ENCODE measurements at places on chromosomes 7 and 10. TPM values are rescaled to one million over a fixed set of nuclear protein-coding genes. Genes with fewer than 3 reads are reported as not detected.

DNA sequence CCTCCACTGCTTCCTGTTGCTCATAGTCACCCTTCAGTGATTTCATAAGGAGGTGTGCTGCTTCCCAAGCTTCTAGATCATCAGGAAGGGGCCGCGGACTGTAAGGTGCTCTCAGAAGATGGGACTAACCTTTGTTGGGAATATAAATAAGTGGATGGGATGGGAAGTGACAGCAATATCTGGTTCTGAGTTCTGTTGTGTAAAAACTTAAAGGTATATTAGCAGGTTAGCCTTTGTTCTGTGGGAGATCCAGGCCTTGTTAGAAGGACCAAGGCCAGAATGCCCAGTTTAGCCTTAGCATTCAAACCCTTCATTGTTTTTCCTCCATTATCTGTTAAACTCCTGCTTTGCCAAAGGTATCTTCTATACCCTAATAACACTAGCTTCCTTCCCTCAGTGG, 12.4 kb downstream of the BUB3 start:
- DNase-seq: no peak

Gene POLD2
- 82.3 TPM for total RNA-seq

Gene NRCAM
- not detected for total RNA-seq

- no peak for DNase-seq
Observed at GRCh38 chr7:11006291-11006690, 32.6 kb downstream of the PHF14 start.

Gene ADAM12
- 1.2 TPM for total RNA-seq

DNA sequence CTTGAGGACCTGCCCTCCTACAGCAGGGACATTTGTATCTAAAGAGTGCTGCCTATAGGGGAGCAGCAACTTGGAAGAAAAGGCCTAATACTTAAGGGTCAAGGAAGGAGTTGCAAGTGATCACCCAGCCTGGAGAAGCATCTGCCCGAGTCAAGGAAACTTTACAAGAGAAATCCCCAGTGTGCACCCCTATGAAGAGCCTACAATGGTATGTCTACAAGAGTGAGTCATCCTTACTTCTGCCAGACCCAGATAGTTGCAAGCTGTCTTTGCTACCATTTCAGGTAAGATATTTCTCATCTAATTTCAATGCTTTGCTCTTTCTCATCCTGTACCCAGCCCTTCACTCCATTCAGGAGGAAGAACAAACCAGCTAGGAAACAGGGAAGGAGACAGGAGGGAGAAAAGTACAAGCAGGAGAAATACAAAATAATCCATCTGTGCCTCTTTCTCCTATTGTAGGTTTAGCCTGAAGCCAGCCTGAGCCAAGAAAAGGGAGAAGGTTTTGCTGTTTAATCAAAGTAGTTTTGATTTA, 34.4 kb upstream of the AGR3 start:
- DNase-seq: no peak

DNA sequence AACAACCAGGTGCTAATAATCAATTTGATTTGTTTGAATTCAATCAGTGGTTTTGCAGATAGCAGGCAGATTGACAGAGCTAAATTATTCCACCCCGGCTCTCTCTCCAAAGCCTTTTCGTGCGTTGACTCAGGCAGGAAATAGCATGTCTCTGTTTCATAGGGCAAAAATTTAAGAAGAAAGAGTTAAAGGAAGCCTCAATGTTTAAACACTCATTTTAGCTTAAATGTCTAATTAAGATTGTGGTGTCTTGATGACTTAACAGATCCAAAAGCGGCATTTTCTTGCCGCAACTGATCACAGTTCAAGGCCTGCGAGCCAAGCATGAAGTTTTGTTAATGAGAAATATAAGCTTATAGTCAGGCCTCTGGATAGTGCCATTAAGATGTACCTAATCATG, 1051.1 kb upstream of the AUTS2 start:
- no peak for DNase-seq

- no peak for DNase-seq
Observed at GRCh38 chr10:28478646-28479045, 54.3 kb upstream of the WAC start.

Gene TLX1
- not detected for total RNA-seq

- no peak for DNase-seq
Observed at GRCh38 chr7:150384406-150385301, 5.5 kb downstream of the ZNF775 start.

Gene KLF6
- total RNA-seq: 228 TPM

Gene PROSER2
- 0.28 TPM for total RNA-seq

- no peak for DNase-seq
Observed at GRCh38 chr7:91330866-91331265, 66.6 kb downstream of the FZD1 start.

DNA sequence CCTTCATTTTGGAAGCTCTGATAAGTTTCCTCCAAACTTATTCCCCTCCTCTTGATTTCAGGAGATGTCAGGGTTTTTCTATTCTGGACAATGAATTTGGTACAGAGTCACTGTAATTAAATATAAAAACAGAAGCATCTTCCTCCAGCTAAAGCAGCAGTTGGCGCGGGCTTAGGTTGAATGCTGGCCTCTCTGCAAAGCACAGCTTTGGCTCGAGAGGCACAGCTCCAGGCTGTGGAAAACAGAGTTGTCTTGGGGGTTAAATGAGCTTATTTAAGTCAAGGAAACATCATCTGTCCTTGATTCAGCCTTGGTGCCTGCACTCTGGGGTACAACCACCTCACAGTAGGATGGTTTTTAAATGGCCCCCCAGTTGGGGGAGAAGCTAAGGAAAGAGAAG, 35.0 kb upstream of the PDCD4 start:
- no peak for DNase-seq

DNA sequence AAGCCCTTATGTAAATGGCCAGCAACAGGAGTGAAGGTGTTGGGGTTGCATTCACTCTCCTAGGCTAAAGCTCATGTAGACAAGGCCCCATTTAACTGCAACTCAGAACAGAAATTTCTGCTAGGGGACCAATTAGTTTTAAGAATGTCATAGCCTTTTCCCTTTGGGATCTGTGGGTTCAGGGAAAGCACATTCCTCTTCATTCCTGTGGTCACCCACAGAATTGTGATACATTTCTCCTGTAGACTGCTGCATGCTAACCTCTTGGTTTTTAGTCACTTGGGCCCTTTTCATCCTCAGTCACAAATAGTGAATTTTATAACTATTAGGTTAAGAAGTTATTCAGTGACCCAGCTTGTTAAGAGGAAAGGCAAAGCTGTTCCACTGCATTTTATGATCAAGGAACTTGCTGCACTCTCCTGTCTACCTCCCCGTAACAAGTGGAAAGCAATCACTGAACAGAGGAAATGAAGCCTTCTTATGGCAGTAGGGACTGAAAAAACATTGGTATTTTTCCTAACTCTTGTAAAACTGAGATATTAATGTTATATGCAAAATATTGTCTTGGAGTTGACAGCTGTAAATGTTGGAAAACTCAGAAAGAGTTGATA, 124.9 kb downstream of the SND1 start:
- DNase-seq: no peak

DNA sequence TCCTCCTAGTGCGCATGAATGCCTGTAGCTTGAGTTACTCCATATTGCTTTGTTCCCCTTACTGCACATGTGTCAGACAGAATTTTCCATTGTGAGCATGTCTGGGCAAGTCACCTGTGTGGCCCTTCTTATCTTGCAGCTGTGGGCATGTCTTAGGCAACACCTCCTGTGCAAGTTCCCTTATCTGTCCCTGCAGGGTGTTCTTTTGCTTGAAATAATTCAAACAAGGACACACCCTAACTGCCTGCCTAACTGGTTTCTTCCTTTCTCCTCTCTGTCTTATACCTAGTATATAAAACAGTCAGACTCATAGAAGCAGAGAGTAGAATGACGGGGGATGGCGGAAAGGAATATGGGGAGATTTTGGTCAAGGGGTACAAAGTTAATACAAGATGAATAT, 421.1 kb upstream of the SORCS1 start:
- DNase-seq: no peak

DNA sequence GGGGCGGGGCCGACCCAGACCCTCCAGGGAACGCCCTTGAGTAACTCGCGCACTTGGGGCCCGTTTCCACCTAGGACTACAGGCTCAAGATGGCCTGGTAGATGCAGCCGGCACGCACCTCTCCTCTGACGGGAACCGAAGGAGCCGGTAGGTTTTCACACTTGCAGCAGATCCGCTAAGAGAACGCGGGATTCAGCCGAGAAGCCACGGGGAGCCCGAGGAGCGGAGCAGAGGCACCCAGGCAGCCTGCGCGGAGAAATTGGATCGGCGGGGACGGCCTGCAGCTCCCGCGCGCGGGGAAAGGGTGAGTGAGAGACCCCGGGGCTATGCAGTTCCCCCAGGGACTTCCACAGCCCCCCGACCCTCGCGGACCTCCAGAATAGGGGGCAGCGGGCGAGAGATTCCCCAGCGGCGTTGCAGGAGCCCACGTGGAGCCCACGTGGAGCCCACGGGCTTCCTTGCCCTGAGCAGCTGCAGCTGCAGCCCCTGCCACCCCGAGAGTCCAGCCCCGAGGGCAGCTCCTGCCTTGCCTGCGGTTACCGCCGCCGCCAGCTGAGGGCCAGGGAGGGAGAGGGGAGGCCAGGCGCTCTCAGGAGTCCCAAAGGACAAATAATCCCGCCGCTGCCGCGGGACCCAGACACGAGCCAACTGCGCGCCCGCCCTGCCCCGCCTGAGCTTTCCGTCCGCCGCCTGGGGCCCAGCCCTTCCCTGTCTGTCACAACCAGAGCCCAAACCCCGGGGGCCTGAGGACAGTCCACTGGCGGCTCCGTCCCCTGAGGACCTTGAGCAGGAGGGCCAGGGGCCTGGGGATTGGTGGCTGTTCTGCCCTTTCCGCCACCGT, 13.1 kb downstream of the IFT22 start:
- peak; percentile 40 for DNase-seq

GRCh38 chr7:71988201-71988600, 423.9 kb downstream of the CALN1 start:
- DNase-seq: no peak

GRCh38 chr10:128373071-128373749, 247.0 kb upstream of the MKI67 start:
- DNase-seq: no peak

DNA sequence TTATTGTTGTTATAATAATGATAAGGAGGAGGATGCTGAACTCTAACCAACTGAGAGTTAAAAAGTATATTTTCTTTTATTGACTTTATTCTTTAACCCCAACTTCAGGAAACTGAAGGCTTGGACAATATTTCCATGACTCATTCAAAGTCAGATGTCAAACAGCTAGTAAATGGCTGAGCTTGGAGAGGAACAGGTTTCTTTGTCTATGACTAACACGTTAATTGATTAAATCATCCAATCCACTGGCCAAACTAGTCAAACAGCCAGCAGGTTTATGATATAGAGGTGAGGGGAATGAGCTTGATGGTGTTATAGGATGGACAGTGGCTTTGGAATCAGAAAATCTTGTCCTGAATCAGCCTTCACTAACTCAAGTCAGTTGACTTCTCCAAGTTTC, 119.1 kb upstream of the WDR11 start:
- no peak for DNase-seq

DNA sequence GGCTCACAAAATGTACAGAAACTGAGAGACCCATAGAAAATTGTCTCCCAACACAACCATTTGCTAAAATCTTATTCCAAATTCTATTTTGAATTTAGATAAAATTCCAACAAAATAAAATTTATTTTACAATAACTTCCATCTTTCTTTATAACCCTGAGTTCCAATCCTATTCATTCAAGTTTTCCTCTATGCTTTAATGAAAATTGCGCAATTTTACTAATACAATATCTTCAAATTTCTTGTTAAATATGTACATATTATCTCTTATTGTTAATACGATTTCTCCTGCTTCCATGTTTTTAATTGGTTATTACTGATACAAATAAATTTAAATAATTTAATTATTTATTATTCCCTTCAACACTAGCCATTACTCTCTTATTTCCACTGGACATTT, 645.2 kb upstream of the COBL start:
- DNase-seq: no peak

- no peak for DNase-seq
Observed at GRCh38 chr7:105621617-105622016, 40.3 kb upstream of the EFCAB10 start.

DNA sequence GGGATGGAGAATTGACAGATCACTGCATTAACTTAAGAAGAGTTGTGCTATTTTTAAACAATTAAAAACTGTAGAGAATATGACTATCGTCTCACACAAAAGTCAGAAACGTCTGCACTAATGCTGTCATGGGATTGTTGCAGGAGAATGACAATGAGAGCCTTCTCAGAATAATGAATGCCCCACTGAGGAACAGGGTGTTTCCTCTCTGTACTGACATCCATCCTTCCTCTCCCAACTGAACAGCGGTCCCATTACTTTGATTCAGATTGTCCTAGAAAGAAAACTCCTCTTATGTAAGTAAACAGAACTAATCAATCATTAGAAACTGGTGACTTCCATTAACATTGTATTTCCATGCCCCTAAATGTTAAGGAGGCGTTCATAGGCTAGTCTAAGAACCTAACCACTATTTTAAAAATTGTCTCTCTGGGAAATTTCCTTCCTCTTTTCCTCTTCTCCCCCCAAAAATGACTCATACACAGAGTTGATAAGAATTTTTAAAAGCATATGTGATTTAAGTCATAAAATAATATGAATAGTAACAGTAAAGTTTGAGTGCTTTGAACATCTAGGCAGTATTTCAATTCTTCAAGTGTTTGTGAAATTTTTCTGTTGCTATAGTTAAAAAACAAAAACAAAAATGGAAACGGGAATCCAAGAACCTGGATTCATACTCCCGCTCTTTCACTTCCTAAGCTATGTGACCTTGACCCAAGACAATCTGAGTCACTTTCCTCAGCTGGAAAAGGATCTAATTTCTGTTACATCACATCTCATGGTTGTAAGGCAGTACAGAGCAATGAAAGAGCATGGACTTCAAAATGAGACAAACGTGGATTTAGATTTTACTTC, 12.7 kb upstream of the MACC1 start:
- no peak for DNase-seq

Gene SPOCK2
- 420 TPM for total RNA-seq

- no peak for DNase-seq
Observed at GRCh38 chr7:80334908-80335307, 177.0 kb downstream of the GNAT3 start.

Gene LARP4B
- 99.0 TPM for total RNA-seq

GRCh38 chr10:30172673-30173072, 113.3 kb upstream of the JCAD start:
- no peak for DNase-seq

DNA sequence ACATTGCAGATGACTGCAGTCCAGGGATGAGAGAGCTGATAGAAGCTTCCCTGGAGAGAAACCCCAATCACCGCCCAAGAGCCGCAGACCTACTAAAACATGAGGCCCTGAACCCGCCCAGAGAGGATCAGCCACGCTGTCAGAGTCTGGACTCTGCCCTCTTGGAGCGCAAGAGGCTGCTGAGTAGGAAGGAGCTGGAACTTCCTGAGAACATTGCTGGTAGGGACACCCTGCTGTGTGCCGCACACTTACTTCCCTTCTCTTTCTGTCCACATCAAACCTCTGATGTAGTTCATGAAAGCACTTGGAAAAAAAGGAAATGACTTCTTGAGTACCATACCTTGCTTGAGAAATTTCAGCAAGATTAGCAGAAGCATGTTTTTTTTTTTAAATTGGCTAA, 25.3 kb downstream of the MAP3K8 start:
- DNase-seq: no peak

Gene PLEKHS1
- total RNA-seq: 0.08 TPM

GRCh38 chr10:8225187-8225586, 170.7 kb downstream of the GATA3 start:
- DNase-seq: no peak

Gene FEZF1
- not detected for total RNA-seq

GRCh38 chr7:150567871-150568301, 696 bp downstream of the GIMAP4 start:
- DNase-seq: no peak

Gene ADAMTS14
- total RNA-seq: not detected

GRCh38 chr10:104232613-104233102, 494 bp upstream of the CFAP43 start:
- DNase-seq: no peak
